Cortex of kidney (tissue), 1 donor: ENCODE measurements at places on chromosomes 1 and 21.

- DNase-seq: no peak
Observed at GRCh38 chr1:96498744-96499340, 222.7 kb upstream of the PTBP2 start.

GRCh38 chr1:52641307-52641706, 8.3 kb downstream of the SHISAL2A start:
- DNase-seq: no peak

GRCh38 chr1:233114159-233114558, 163.7 kb downstream of the NTPCR start:
- no peak for DNase-seq

GRCh38 chr1:31938184-31938975, at the start of gene PTP4A2:
Gene PTP4A2 (minus strand): TSS chr1:31938368. CDS start chr1:31919065, 19,303 bp downstream.
- DNase-seq: peak; percentile 91

DNA sequence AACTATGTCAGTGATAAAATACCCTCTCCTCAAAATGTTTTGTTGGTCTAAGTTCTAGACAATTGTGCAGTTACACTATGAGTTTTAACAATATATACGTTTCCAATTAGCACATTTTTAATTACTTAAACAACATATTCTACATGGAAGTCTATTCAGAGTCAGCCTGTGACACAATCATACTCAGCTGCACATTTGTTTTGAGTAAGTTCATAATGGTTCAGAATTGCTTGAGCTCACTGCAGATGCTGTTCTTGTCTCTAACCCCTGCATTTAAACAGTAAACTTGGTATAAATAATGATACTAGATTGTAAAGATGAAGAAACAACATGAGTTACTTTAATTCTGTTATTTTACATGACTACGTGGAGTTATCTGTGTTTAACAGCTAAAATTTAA, 30.6 kb downstream of the CDKN2C start:
- no peak for DNase-seq

- DNase-seq: no peak
Observed at GRCh38 chr1:17023573-17023972, 11.8 kb upstream of the ATP13A2 start.

DNA sequence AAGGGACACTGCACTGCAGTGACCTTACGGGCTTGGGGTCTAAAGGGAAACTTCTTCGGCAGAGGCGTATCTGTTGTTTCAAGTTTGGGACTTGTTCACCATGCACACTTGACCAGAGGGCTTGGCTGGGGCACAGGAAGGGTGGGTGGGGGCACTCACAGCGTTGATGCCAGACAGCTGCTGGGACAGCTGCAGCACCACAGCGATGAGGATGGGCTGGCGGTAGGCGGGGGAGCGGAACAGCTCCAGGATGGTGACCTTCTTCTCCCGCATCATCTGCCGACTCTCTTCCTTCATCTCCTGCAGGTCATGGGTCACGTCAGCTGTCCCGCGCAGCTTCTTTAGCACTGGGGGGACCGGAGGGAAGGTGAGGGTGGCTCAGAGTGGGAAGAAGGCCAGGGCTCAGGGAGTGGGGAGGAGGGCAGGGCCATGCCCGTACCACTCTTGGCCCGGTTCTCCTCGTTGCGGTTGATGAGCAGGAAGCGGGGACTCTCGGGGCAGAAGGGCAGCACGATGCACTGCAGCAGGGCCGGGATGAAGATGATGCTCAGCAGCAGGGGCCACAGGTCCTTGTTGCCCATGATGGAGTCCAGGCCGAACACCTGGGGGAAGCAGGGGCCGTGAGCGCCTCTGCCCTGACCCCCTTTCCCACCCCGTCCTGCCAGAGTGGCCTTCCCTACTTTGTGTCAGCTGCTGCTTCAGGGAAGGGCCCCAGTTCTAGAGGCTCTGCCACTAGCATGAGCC, 29.1 kb downstream of the SLC2A1 start:
- no peak for DNase-seq

- DNase-seq: no peak
Observed at GRCh38 chr1:90417126-90417525, 300.0 kb downstream of the BARHL2 start.

- DNase-seq: no peak
Observed at GRCh38 chr1:156310962-156311361, 11.9 kb upstream of the VHLL start.

GRCh38 chr1:20867847-20868246, 80.7 kb upstream of the HP1BP3 start:
- no peak for DNase-seq

DNA sequence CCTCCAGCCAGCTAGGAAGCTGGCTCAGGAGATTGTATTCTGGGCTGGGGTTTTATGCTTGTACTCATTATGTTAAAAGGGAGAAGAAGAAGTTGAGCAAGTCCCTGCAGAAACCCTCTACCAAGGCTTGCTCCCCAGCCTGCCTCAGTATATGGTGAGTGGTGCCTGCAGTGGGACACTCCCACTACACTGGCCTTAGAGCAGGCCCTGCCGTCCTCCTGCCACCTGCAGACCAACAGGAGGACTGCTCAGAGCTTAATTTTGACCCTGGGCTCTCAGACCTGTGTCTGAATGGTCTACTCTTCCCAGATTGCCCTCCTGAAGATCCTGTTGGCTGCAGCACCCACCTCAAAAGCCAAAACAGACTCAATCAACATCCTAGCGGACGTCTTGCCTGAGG, 13.0 kb downstream of the STRIP1 start:
- DNase-seq: no peak

GRCh38 chr21:29626801-29627470, 312.9 kb downstream of the GRIK1 start:
- no peak for DNase-seq

DNA sequence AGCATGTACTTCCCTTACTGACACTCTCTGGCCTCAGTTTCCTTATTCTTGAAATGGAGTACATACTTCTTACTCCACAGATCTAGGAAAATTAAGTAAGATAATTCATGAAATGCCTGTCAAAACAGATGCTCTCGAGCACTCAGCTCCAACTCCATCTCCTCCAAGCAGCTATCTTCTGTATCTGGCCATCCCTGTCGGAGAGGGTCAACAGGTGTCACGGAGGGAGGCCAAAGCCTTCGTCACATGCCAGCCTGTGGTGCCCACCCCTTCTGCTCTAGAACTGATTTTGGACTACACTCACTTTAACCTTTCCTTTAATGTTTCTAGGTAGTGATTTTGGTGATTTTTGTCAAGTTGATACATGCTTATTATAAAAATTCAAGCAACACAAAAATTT, 18.8 kb upstream of the PKP1 start:
- no peak for DNase-seq

- DNase-seq: no peak
Observed at GRCh38 chr1:27588256-27589232, 15.4 kb downstream of the AHDC1 start.

DNA sequence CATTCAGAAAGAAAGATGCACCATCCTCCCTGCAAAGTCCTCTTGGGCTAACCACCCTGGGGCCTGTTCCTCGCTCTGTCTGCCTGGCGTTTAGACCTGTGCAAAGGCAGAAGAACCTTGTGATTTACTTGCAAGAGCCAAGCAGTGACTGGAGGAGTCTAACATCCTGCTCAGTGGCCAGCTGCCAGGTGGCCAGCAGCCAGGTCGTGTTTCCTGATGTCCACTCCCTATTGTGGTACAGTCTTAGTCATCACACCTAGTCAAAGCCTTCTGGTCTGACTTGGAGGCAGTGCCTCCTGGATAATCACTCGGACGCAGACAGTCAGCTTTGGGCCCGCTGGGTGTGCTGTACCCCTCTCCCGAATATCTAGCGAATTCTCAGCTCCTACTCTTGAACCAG, 118.1 kb downstream of the PGBD5 start:
- DNase-seq: no peak

- no peak for DNase-seq
Observed at GRCh38 chr1:26378088-26378878, 5.7 kb upstream of the ZNF683 start.

DNA sequence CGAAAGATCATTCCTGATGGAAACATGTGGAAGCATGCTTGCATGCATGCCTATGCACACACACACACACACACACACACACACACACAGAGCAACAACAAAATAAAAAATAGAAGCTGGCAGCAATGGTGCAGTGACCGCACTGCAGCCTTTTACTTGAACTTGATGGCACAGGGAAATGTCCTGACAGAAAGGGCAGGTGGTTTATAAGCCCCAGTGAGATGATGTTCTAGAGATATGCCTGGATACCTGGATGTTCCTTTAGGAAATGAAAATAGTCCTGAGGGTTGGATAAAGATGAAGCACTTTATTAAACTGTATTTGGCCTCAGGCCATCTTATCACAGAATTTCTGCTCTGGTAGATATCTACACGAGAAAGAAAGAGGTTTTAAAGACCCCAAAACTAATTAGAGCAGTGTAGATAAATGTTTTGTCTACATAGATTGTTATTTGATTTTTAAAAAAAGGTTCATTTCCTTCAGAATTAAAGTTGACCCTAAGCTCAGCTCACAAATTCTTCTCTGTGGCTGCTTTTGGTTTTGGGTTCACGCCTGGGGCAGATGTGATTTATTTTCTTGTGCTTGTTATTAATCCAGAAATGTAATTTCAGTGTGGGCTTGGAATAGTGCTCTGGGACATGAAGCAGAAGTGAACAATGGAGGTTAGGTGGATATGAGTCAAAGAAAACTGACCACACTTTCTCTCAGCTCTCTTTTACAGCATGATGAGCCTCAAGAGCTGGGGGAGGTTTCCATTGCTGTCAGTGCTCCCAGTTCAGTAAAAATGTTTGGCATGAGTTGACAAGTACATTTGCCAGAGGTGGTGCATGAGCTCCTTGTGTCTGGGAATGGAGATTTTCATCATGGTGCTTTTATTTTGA, 22.9 kb downstream of the ADAM30 start:
- DNase-seq: no peak

DNA sequence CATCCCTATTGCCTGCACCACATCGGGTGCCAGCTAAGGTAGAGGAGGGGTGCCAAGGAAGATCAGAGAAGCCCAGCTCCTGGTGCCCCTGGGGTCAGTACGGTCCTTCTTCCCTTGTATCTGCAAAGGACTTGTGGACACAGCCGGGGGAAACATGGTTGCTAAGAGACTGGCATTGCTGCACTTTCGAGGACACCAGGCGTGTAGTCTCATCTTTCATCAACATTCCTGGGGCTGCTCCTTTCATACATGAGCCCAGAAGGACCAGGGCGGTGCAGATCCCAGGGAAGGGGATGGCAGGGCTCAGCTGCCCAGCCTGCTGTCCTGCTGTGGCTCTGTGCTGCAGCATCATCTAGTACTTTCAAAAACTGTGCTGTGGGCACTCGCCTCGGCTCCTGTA, 61.0 kb downstream of the RUNX1 start:
- no peak for DNase-seq

GRCh38 chr1:227893949-227894721, 53.6 kb downstream of the WNT9A start:
- no peak for DNase-seq
